ENCODE measurements at places on chromosomes 2 and 18.

GRCh38 chr2:6370753-6371551 lies 494.8 kb downstream of the CMPK2 start:
- no peak for DNase-seq

DNA sequence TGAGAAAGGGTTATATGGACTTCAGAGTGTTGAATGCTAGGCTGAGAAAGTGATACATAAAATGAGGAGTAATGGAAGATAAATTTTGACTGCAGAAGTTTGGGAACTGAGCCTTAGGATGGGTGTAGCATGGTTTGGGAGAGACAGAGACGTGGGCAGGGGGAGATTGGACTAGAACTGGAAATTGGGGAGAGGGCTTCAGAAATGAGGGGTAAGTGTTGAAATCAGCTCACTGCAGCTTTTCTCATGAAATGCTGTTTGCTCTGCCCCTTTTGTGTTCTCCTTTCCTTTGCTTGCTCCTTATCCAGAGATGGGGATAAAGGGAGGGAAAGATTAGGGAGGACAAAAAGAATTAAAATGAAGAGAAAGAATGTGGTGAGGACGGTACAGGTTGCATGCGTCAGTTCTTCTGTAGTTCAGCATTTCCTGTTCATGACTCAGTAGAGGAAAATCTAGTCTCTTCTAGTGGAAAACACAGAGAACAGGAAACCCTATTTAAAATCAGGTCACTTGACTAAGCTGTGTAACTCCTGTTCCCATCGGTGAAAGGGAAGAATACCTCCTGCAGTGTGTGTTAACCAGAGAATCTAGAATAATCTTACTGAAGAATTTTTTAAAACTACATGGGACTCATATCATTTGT lies 105.6 kb downstream of the CRIM1 start:
- no peak for DNase-seq

- no peak for DNase-seq
Observed at GRCh38 chr2:120943403-120944034, 207.9 kb downstream of the GLI2 start.

DNA sequence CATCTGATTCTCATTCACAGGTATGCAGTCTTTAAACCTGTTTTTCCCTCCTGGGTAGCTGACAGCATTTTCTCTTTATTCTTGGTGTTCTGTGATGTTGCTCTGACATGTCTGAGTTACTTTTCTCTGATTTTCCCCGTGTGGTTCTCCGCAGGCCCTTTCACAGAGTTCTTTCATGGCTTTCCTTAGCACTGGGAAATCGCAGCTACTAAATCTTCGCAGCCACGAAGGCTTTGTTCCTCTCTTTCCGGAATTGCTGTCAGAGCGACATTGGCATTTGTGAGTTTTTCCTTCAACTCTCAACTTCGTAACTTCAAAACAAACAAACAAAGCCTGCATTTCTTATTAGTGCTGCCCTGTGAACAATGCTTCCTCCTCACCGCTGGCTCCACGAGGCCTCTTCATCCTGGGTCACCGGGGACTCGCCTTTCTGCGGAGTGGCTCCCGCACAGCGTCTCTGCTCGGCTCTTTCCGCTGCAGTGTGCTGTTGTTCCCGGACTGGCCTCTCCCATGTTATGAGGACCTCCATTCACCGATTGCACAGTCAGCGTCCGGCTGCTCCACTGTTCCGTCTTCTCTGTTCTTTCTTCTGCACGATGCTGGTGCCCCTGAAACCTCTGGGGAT lies 16.1 kb downstream of the COLEC11 start:
- DNase-seq: peak; percentile 3

DNA sequence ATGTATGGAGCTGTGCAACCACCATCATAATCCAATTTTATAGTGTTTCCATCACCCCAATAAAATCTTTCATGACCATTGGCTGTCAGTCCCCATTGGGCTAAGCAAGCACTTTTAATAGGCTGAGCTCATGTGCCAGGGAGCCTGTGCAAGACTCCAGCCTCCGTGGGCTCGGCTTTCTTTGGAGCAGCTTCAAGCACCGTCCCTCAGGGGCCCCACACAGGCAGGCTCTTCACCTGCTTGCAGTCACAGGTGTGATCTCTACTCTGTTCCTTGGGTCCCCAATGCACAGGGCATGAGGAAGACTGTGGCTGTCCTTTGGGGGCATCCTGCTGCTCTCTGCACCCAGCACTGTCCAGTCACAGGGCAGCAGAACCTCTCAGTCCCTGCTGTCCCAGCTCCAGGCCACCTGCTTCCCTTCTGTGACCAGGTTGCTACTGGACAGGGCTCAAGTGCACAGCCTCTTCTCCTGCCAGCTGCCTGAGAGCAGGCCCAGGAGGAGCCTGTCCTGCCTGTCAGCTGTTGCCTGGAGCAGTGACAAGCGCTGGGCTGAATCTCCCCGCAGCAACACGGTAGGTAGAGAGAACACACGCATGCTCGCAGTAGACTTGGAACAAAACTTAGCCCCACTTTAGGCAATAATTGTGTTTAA lies 40.7 kb upstream of the TMEM131 start:
- DNase-seq: no peak

DNA sequence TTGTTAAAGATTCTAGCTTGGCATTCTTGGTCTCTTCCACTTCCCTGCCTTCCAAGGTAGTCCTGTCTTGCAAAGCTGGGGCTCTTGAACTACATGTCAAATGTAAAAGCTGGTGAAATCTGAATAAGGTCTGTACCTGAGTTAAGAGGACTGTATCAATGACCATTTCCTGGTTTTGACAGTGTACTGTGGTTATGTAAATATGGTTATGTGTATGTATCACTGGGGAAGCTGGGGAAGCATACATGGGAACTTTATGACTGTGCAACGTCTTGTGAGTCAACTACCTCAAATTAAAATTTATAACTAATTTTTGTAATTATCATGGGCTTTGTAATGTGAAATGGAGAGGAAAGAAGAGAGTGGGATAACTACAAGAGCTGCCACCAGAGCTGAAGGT lies 81.7 kb downstream of the COL4A4 start:
- DNase-seq: no peak

GRCh38 chr2:209900638-209901037 lies 101.8 kb upstream of the RPE start:
- DNase-seq: no peak

- DNase-seq: peak; percentile 90
Observed at GRCh38 chr18:79405781-79406575, 10.2 kb downstream of the NFATC1 start.

- DNase-seq: no peak
Observed at GRCh38 chr18:50090370-50091312, 104.3 kb downstream of the MYO5B start.

All from GM10248 (cell line).